LHCN-M2 (cell line): ENCODE measurements at places on chromosomes 16 and 17. TPM values are rescaled to one million over a fixed set of nuclear protein-coding genes. Genes with fewer than 3 reads are reported as not detected.

The MIEN1 gene
- total RNA-seq: 68.3 and 71.0 TPM in 2 replicates

DNA sequence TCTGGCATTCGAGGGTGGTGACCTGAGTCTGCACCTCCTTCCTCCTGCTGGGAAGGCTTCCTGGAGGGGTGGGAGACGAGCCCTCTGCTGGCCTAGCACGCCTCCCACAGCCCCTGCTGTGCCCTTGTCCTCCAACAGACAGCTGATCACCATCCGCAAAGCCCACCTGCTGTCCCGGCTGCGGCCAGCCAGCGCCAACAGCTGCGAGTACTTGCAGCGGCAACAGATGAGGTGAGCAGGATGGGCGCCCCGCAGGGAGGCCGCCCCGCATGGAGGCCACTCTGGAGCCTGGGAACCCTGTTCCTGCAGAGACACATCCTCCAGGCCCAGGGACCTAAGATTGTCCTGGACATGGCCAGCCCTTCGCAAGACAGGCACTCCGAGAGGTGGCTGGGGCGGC, 21.6 kb downstream of the UBALD1 start:
- DNase-seq: no peak

DNA sequence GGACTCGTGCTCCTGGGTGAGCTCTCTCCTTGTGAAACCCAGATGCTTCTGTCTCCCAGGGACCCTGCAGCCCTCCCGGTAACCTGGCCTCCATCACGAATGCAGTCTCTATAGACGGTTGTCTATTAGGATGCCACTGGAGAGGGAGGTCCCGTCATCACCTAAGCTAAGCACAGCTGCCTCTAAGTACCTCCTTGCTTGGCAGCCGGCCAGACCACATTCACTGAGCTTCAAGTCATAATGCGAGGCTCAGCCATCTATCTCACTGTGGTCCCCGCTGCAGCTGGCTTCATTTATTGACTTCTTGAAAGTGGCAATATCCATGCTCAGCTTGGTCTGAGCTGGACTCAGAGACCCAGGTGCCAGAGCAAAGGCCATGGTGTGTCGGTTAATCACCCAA, 74.5 kb upstream of the HSBP1 start:
- DNase-seq: peak; percentile 38

- no peak for DNase-seq
Observed at GRCh38 chr16:82007189-82007588, 4.1 kb downstream of the SDR42E1 start.

The CD300A gene
- not detected in 2 replicates for total RNA-seq

DNA sequence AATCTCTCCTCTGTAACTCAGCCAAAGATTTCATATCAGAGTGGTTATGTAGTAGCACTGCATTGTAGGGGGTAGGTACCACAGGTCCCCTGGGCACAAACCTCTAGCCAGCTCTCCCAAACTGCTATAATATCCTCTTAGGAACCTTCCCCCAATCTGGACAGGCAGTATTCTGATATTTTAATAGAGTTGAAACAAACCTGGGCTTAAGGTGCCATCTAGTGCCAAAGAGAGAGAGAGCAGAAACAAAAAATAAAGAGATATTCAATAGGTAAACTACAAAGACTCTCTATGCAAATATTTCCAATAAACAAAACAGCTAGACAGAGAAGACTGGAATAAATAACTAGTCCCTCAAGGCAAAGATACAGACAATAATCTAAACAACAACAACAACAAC, 1070.0 kb downstream of the CDH11 start:
- peak; percentile 34 for DNase-seq

DNA sequence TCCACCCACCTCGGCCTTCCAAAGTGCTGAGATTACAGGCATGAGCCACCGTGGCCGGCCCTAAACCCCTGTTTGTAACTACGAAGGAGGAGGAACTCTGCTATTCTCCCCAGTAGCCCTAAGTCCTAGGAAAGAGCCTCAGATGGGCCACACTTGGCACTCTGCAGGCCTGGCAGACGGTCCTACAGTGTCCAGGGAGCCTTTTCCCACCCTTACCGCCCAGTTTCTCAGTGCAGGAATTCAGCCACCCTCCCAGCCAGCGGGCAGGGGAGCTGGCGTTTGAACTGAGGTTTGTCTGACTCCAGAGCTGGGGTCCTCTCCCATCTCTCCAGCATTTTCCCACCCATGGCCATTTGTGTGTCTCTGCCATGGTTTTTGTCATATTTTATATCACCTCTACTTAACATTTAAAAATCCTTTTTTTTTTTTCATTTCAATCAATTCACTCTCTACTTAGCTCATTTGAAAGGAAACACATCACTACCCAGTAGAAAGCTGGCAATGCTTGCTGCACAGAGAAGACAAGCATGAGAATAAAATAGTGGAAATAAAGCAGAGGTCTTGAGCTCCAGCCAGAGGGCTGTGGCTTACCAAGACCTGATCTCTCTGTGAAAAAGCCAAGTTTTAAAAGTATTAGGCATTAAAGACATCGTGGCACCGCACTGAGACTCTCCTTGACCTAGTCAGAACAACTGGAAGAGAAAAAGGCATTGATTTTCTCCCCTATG, 34.9 kb downstream of the BCO1 start:
- no peak for DNase-seq

DNA sequence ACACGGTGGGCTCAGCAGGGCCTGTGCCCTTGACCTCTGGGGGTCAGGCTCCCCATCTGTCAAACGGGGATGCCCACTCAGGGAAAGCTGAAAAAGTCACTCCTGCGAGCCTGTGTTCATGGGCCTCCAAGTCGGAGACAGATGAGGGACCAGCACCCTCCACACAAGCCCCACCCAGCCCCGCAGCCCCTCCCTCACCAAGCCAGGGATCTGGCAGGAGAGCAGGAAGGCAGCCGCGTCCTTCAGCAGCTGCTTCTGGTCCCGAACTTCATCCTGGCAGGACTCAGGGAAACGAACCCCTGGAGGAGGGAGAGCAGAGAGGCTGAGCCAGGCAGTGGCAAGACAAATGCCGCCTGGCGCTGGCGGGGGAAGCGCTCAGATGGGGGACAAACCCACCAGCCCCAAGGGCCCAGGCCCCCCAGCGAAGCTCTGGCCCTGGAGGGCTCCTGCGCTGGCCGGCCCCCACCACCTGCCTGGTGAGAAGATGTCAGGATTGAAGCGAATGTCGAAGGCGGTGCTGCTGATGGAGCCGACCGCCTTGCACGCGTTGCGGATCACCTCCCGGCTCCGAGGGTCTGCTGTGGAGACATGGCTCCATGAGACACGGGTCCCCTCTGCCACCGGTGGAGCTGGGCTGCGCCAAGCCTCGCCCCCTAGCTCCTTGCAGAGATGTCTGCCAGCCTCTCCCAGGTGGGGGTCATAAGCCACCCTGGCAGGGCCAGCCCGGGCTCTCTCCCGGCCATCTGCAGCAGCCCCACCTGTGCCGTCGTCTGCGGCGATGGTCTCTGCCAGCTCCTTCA, 15.4 kb downstream of the CLUH start:
- no peak for DNase-seq

- DNase-seq: no peak
Observed at GRCh38 chr16:17131351-17131750, 339.4 kb downstream of the XYLT1 start.

The KRTAP3-2 gene
- total RNA-seq: not detected in 2 replicates

GRCh38 chr17:49442041-49442440, 27.4 kb upstream of the PHB1 start:
- DNase-seq: no peak

- DNase-seq: peak; percentile 89
Observed at GRCh38 chr17:80263253-80264204, 2.9 kb downstream of the RNF213 start.

DNA sequence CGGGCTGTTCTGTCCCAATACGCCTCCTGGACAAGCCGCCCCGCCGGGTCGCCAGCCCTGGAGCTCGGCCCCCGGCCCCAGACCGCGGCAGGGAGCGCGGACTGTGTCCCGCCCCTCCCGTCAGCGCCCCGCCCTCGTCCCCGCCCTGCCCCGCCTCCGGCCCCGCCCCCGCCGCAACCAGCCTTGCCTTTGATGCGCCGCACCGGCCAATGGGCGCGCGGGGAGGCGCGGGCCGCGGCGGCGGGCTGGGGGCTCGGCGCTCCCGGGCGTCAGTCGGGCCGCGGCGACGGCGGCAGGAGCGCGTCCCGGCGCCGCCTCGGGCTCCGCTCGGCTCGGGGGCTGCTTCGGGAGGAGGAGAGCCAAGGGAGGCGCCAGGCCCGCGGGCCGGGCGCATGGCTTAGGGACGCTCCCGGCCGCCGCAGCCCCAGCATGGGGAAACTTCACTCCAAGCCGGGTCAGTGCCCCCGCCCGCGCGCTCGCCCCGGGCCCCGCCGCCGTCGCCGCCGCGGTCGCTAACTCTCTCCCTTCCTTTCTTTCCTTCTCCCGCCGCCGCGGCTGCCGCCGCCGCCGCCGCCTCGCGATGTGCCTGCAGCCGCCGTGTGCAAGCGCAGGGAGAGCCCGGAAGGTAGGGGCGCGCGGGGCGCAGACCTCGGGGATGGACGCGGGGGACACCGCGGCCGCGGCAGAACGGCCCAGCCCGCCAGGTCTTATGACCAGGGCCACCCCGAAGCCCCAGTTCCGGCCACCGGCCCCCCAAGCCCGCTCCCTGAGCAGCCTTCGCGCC, at the start of gene NKD1:
Gene NKD1, plus strand, starts transcription at position 272 of the 784 bp plus-strand sequence. Its CDS starts 158 bp downstream, at position 430.
- peak; percentile 6 for DNase-seq

GRCh38 chr16:84302111-84302954, 7.7 kb downstream of the WFDC1 start:
- DNase-seq: no peak

- peak; percentile 49 for DNase-seq
Observed at GRCh38 chr17:50956750-50957523, 90.8 kb upstream of the TOB1 start.
